Cortex of kidney (tissue), 1 donor: ENCODE measurements at places on chromosomes 13 and 19.

DNA sequence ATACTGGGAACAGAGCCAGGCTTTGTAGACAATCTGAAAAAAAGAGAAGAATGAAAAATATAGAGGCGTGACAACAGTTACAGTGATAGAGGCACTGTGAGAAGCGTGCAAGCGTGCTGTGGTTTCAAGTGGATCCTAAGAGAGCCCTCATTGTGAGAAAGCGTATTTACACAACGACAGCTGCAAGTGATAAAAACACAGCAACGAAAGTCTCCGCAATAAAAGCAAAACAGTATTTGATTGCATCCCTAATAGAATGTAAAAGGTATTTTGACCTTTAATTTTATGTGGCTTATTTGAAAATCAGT, 642.7 kb upstream of the ARGLU1 start:
- no peak for DNase-seq

DNA sequence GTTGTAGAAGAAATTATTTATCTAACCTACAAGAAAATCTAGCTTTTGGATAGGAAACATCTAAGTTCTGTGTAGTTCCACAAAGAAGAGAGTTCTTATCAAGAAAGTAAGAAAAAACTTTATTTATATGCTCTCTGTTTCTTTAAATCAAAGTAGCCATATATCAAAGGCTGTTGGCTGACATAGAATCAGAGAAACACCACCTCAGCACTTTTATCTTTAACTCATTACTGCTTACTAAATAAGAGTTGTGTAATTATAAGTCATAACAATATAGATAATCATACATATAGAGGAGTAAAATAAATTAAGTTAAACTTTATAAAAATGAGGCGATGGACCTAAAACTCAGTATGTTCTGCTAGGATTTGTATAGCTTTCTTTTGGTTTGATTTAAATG, 570.6 kb downstream of the PCDH17 start:
- DNase-seq, result no peak

GRCh38 chr19:46607448-46607841, 6.3 kb downstream of the CALM3 start:
- DNase-seq, result no peak

GRCh38 chr13:72537782-72538181, 189.6 kb downstream of the MZT1 start:
- no peak for DNase-seq

DNA sequence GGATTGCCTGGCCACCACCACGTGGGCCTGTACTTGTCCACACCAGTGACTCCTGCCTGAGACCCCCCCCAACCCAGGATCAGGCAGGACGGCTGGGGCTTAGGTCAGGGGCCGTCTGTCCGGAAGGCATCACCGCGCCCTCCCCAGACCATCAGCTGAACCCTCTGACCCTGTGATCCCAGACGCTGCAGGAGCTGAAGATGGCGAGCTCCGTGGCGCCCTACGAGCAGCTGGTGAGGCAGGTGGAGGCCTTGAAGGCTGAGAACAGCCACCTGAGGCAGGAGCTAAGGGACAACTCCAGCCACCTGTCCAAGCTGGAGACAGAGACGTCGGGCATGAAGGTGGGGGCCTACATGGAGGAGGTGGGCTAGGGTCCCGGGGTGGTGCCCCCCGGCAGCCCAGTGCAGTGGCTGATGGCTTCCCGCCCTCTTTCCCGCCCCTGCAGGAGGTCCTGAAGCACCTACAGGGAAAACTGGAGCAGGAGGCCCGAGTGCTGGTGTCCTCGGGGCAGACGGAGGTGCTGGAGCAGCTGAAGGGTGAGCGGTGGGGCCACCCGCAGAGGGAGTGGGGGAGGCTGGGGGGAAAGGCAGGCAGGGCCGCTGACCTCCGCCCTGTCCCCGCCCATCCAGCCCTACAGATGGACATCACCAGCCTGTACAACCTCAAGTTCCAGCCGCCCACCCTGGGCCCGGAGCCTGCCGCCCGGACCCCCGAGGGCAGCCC, 3.0 kb downstream of the APC2 start:
- no peak for DNase-seq

- no peak for DNase-seq
These were observed 232.9 kb upstream of the SLC10A2 start for GRCh38 chr13:103299079-103299478.

DNA sequence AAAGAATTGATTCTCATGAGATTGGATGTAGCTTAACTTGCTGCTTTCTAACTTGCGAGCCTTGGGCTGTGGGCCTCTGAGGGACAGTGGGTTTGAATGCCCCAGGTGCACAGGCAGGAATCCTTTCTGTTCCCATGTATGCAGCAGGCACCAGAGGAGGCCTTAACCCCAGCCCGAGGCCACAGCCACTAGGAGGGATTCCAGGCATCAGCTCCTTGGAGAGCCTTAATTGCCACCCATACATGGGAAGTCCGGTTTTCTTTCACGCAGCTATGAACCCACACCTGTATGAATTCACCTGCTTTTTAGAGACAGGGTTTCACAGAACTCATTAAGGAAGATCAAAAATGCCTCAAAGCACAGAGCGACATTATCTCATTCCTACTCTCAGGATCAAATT, 117.9 kb downstream of the CRYL1 start:
- DNase-seq, result no peak

DNA sequence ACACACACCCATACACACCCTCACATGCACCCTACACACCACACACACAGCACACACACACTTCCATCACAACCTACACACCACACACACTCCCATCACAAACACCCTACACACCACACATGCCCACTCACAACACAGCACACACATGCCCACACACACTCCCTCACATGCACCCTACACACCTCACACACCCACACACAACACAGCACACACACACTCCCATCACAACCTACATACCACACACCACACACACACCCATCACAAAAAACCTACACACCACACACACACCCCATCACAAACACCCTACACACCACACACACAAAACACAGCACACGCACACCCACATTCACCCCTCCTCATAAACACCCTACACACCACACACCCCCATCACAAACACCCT, 15.1 kb downstream of the PEPD start:
- no peak for DNase-seq

DNA sequence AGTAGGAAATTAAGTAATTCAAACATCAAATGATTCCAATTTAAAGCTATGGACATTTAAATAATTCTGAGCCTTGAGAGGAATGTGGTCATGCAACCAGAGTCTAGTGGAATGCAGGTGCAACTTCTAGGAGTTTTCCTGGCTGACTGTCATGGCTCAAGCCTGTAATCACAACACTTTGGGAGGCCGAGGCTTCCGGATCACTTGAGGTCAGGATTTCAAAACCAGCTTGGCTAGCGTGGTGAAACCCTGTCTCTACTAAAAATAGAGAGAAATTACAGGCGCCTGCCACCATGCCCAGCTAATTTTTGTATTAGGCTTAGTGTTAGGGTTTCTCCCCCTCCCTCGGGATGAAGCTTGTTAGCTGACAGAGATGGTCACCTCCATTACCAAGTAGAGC, 6.4 kb downstream of the ZNF808 start:
- DNase-seq, result no peak

GRCh38 chr13:59352600-59352999, 811.1 kb downstream of the DIAPH3 start:
- no peak for DNase-seq

DNA sequence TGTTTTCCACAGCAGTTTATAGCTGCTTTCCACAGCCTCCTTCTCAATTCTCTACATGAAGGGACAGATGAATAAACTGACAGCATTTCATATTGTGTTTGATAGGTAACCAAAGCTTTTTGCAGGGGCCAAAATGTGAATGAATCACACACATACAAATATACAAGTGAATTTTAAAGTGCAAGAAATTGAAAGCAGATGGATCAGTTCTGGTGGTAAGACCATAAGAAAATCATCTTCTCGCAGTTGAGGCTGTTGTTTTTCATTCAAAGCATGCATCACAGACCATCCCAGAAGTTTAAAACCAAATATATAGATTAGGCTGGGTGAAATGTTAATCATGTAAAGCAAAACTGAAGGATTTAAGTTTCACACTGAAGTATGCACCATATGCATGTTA, 1569.4 kb downstream of the PCDH9 start:
- DNase-seq, result no peak

DNA sequence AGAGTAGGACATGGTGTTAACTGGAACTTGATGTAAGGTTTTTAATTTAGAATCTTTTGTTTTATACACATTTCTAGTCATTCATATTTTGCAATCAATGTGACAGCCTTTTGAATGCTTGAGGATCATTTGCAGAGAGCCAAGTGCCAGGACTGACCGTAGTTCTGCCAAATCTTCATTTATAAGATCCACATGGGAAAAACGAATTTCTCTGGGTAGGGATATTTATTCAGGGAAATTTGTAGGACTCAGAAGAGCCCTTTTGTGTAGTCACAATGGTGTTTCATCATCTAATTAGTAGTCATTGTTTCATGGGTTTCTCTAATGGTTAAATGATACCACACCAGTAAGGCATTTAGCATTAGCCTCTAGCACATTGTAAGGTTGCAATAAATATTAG, 161.1 kb downstream of the LMO7 start:
- no peak for DNase-seq

DNA sequence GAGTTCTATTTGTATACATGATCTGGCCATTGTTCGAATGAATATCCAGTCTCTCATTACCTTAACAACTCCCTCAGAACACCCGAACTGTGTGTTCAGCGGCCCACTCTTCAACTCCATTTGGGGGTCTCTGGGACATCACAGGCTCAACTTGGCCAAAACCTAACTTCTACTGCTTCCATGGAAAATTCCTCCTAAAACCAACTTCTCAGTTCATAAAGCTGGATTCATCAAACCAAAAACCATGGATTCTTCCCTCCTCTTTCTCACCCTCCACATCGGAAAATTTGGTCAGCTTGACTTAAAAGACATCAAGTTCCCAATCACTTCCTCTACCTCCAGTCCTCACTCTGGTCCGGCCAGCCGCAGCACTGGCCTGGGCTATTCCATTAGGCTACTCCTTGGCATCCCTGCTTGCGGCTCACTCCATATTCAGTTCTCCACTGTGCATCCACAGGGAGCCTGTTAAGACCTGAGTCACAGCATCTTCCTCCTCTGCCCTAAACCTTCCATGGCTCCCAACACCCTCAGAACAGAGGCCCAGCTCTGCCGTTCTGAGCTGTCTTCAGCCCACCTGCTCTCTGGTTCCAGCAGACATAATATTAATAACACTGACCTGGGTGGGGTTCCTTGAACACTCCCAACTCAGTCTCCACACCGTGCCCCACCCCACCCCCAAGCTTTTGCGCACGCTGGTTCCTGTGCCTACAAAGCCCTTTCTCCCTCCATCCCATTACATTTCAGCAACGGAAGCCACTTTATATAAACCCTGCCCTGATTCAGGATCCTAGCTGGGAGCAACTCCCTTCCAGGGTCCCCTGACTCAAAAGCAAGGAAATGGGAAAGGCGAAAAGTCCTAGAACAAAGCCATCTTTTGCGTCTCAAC, 1.1 kb downstream of the ZNF792 start:
- no peak for DNase-seq

DNA sequence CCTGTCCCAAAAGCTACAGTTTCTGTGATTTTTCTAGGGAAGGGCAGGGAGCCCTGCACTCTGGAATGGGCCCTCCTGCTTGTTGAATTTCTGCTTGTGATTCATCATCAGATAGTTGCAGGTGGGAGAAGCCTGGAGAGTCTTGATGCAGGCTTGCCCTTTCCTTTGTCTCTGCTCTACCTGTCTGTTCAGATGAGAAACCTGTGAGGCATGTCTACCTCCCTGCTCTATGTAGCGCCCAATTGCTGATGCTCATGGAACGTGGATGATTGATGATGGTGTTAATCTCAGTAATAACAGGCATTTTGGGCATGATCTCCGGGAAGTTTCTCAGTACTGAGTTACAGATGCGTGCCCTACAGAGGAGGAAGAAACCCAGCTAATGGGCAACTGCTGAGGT, 10.9 kb upstream of the CBY2 start:
- no peak for DNase-seq

DNA sequence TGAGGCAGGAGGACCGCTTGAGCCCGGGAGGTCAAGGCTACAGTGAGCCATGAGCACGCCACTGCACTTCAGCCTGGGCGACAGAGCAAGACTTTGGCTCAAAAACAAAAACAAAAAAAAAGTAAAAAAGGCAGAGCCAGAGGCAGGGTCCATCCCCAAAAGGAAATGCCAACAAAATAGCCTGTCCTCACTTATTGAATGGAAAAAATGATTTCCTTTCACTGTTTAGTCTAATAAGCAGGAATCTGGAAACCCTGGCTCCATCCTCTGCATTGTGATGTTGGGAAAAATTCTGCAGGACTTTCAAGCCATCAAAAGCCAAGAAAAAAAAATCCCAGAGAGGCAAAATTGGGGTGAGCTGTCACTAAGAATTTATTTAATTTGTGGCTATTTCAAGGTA, 23.2 kb downstream of the ZIC5 start:
- no peak for DNase-seq

DNA sequence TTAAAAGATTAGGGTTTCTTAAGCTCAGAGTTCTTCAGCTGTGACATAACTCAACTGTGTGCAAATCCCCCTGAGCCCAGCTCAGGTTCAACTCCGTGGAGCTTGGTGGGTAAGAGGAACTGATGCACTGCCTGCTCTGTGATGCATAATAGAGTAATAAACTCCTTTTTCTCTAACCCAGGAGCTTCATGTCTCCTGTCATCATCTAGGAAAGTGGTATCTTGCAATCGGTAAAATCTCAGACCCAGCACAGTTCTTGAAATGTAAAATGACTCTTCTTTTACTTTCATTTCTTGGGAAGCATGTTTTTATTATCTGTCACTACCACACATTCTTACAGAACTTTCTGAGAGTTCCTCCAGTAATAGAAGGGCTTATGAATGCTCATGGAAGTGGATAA, 123.8 kb upstream of the PCDH9 start:
- no peak for DNase-seq

DNA sequence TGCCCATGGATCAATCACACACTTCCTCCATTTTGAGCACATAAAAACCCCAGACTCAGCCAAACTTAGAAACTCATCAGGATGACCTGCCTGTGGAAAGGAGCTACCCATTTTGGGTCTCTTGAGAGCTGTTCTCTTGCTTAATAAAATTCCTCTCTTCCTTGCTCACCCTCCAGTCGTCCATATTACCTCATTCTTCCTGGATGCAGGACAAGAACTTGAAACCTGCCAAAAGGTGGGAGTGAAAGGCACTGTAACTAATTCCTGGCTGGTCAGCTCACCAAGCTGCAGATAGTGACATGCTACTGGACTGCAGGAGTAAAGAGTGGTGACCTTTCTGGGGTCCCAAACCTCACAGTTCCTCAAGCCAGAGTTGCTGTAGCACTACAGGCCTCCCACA, 20.2 kb downstream of the LIG4 start:
- no peak for DNase-seq

DNA sequence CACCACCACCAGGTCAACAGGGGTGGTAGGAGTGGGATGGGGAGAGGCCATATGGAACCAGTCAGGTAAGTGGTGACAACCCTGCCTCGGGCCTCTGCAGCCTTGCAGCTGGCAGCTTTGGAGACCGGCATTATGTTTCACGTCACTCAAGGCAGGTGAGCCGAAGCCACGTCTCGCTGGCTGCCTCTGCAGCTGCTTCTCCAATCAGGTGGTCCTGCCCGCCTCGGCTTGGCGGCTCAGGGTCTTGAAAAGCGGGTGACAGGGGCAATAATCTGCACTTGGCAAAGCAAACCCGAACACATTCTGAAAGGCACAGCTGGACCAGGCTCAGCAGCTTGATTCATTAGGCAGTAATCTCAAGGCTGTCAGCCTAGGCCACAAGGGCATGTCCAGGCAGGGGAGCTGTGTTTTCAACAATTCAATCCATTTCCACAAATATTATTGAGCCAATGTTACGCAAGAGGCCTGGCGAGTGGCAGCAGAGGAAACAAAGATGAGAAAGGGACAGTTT, 77.4 kb upstream of the PCDH8 start:
- DNase-seq, result no peak
